ENCODE measurements at places on chromosomes 2 and 18. TPM values are rescaled to one million over a fixed set of nuclear protein-coding genes. Genes with fewer than 3 reads are reported as not detected.

SERPINB4 gene
- not detected for total RNA-seq

DNA sequence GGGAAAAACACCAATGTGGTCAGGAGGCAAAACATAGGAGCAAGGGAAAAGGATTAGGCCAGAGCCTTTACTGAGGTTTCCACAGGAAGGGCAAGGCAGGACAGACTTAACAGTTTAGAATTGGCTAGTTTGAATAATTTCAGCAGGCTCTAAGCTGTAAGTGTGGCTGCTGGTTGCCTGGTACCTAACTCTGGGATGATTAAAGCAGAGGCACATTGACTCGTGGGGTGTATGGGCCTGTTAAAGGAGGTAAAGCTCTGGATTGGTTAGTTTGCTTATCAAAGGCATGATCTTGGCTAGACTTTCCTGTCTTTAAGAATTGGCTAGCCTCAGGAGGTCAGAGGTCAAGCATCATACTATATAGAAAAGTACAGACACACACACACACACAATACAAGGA is 132.6 kb downstream of the SPAG16 start:
- no peak for DNase-seq

TEX51 gene
- not detected for total RNA-seq

DNA sequence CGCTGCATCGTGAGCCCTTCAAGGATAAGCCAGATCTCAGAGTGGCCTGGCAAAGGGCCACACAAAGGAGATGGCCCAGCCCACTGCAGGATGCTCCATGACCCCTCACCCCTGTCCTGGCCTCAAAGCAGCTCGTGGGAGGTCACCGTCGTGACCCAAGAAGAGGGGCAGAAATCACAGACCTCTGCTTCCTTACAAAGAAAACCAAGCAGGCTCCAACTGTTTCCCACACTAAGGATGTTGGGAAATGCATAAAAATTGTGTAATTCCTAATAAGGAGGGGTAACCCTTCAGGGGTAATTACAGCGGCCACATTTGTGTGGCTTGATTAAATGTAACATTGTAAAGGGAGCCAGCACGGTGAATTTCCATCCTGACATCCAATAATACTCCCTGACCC is 102.3 kb downstream of the BOD1L2 start:
- DNase-seq = no peak

TUBA4B gene
- not detected for total RNA-seq

DNA sequence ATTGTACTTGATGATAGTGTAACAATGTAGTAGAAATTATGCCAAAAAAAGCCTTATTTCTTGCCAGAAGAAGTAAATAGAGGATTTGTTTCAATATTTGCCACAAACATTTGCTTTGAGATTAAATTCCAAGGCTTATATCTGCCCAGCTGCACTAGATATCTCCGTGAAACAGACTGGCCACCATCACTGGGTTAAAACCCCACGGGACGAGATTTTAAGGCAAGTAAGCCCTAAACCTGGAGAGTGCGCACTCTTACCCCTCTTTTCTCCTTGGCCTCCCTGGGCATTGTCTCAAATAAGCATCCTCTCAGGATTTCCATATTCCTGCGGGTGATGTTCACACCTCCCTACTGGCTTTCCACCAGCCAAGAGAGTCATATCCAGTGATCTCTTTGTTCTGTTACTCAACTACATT is 334.4 kb downstream of the AGPS start:
- no peak for DNase-seq

- no peak for DNase-seq
These were observed 75.1 kb downstream of the ACOXL start for GRCh38 chr2:110807522-110807921.

GRCh38 chr2:48110492-48110891 is 204.2 kb upstream of the FBXO11 start:
- DNase-seq = no peak

- no peak for DNase-seq
These were observed 787.9 kb upstream of the RAB6C start for GRCh38 chr2:129191530-129191929.

GRCh38 chr18:12256951-12257350 is 2.8 kb downstream of the CIDEA start:
- no peak for DNase-seq

DNA sequence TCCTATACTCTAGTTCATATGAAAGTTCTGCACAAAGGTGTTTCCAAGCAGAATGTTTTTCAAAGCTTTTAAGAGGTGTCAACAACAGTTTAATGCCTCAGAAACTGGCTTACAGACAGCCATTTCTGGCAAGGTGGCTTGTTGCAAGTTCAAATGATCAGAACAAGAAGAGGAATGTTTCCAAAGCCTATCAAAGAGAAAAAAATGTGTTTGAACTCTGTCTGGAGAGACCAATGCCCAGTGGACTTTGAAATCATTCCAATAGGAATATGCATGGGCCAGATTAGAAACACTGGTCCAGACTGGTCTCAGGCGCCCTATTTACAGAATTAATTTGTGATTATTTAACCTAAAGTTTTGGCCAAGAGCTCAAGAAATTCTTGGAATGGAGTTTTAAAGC is 106.2 kb downstream of the CPS1 start:
- no peak for DNase-seq

GRCh38 chr2:41199334-41199733 is 747.4 kb upstream of the SLC8A1 start:
- DNase-seq = no peak

GRCh38 chr18:75276818-75277609 is 66.4 kb downstream of the TSHZ1 start:
- no peak for DNase-seq

- DNase-seq = no peak
These were observed 291.8 kb upstream of the HS6ST1 start for GRCh38 chr2:128610496-128610895.

DNA sequence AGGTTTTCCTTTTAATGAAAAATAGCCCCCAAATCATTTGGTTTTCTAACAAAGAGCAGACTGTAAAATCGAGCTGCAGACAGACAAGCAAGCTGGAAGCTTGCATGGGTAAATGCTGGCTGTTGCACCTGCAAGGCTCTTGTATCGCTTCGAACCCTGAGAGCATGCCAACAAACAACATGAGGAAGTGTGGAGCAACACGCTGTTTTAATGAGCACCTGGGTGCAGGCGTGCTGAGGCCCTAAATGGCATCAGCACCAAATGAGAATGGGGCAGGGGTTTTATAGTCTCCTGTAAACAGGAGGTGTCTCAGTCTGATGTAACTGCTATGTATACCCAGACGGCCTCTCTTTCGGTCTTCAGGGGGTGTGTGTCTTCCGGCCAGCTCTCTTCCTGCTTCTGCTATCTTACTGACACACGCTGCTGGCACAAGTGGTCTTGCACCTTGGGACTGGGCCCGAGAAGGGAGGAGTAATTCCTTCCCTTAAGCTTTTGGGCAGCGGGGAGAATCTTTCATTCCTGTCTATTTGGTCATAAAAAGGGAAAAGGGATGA is 31.9 kb upstream of the CDH2 start:
- no peak for DNase-seq

DNA sequence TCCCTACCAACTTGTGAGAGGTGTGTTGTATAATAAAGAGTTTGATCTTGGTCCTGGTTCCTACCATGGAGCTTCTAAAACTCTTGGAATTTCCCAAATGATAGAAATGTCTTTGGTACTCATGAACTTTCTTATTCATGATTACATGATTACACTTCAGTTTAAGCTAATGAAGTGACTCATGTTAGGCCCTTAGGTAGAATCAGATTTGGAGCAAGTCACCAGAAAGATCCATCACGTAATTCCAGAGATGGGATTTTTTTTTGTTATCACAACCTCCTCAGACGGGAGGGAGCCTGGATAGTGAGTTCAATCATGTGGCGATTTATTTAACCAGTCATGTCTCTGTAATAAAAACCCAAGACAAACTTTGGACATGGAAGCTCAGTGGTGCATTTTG is 1287.6 kb upstream of the ZEB2 start:
- DNase-seq = no peak

DNA sequence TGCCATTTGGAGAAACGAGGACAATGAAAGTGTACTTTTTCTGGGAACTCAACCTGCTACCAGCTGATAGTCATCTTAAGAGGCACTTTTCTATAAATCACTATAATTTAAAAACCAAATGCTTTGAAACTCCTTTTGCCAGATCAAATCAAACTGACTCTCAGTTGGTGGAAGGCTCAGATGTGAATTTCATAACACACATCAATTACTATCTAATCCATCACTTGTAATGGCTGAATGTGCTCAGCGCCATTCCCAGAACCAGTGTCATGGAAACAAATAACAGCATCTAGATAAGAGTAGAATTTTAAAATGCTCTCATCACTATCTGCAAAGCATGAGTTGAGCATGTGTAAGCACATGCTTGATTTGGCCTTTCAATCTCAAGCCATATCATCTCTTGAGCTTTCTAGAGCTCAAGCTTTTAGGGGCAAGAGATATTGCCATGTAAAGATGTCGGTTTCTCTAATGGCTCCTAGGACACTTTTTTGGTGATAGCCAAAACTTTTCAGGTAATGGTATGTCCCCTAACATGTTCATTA is 223.1 kb upstream of the ACVR2A start:
- DNase-seq = no peak

FABP1 gene
- 4.5 TPM for total RNA-seq

- DNase-seq = no peak
These were observed 8.8 kb downstream of the EFEMP1 start for GRCh38 chr2:55914786-55915185.

GRCh38 chr2:127593228-127594115 is 52.5 kb upstream of the GPR17 start:
- no peak for DNase-seq

AP1S3 gene
- total RNA-seq = 11.5 TPM

DNA sequence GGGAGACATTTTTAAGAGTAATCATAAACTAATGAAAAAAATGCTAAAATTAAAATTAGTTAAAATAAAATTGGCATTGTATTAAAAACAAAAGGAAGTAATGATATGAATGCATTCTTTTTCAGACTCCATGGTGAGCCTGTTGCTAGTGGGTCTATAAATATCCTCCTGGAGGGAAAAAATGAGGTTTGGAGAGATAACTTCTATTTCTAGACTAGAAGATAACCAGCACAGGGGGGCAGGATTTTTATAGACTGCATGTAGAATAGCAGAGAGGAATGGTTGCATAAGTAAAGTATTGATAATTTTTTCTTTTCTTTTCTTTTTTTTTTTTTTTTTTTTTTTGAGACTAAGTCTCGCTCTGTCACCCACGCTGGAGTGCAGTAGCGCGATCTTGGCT is 835.8 kb upstream of the VRK2 start:
- DNase-seq = no peak

PARD3B gene
- 34.4 TPM for total RNA-seq

SERPINB13 gene
- not detected for total RNA-seq

GCKR gene
- 2.0 TPM for total RNA-seq

- DNase-seq = no peak
These were observed 52.6 kb upstream of the PEX13 start for GRCh38 chr2:60964651-60965498.

- DNase-seq = peak; percentile 5
These were observed 28.5 kb downstream of the CIB4 start for GRCh38 chr2:26612522-26613240.
